Umbilical cord (tissue), 2 donors: ENCODE measurements at places on chromosomes 1 and 21. TPM values are rescaled to one million over a fixed set of nuclear protein-coding genes. Genes with fewer than 3 reads are reported as not detected.
A peak's percentile ranks its signal among the peaks of the same experiment; 100 is the strongest.

- DNase-seq, result no peak
Measured at GRCh38 chr1:82625537-82625936, 824.8 kb downstream of the ADGRL2 start.

- peak; percentile 79 for DNase-seq
Measured at GRCh38 chr1:63731117-63732043, 42.4 kb upstream of the ROR1 start.

DNA sequence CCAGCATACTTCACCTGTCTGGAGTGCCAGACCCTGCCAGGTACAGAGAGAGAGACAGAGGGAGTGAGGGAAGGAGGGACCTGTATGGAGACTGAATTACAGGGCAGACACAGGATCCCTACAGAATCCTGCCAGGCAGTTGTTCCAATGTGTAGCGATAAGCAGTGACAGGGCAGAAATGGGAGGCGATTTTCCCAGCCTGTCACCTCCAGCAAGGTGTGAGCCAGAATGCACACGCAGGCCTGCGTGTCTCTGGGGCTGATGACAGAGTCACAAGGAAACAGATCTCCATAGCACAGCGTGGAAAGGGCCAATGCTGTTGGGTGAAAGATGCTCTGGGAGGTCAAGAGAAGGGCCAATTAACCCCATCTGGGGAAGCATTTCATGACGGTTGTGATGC lies 111.3 kb downstream of the HIVEP3 start:
- DNase-seq, result no peak

DNA sequence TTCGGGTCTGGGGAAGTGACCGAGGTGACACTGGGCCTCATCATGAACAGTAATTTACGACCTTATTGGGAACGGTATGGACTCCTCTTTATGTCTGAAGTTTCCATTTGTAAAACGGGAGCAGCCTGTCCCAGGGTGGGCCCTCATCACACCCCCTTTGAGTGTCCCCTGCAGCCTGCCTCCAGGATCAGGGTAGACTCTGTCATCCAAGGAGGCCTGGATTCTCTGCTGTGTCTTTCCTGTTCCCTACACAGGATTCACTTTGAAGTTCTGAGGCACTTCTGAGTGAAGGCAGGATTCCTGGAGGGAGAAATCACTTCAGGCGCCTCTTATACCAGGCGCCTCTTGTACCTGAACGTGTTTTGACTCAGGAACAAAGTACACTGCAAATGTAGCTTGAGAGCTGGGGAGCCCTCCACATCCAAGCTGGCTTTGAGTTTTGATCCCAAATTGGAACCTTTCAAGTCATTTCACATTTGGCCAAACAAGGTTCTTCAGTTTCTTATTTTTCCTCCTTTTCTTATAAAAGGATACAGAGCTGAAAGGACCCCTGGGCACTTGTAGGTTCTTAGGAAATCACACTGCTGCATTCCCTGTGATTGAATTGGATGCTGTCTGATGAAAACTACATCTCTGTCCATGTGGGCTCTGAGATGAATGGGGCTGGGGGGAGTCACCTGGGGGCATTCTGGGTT lies 106.0 kb downstream of the SUSD4 start:
- DNase-seq, result no peak

DNA sequence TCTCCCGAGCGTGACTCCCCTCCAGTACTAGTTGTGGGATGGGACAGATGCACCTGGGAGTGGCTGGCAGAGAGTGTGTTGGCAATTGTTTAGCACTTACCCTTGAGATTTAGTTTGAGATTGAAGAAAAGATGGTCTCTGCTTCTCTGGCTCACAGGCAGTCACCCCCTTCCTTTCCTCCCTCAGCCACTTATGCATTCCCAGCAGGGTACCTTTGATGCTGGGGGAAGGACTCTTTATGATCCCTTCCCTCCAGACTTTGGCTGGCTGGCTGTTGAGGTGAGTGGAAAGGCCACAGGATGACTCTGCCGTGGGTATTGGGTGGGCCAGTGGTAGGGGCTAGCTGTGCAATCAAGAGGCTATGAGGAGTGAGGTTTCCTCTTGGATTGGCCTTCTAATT lies 236.8 kb downstream of the CAMTA1 start:
- DNase-seq, result no peak

- peak; percentile 96 for DNase-seq
Measured at GRCh38 chr1:223726380-223727001, 14.2 kb downstream of the CAPN2 start.

- no peak for DNase-seq
Measured at GRCh38 chr1:245939756-245940345, 567.2 kb downstream of the SMYD3 start.

GRCh38 chr1:107405236-107405635 lies 264.4 kb downstream of the NTNG1 start:
- no peak for DNase-seq

The LMOD1 gene
- total RNA-seq, result 213 TPM

The GPR37L1 gene
- 0.24 TPM for total RNA-seq

The PTPN14 gene
- total RNA-seq, result 42.4 TPM

The CYP4A11 gene
- total RNA-seq, result 2.2 TPM

GRCh38 chr1:192587386-192588266 lies 12.1 kb downstream of the RGS1 start:
- DNase-seq, result no peak

The EVA1C gene
- total RNA-seq, result 7.5 TPM

The TNFAIP8L2 gene
- 2.2 TPM for total RNA-seq

The LRRC53 gene
- 10.4 TPM for total RNA-seq

GRCh38 chr1:109312978-109313775 lies 6.4 kb upstream of the MYBPHL start:
- no peak for DNase-seq

- DNase-seq, result no peak
Measured at GRCh38 chr1:233172201-233172600, 123.3 kb downstream of the PCNX2 start.

The TNFRSF4 gene
- total RNA-seq, result not detected

DNA sequence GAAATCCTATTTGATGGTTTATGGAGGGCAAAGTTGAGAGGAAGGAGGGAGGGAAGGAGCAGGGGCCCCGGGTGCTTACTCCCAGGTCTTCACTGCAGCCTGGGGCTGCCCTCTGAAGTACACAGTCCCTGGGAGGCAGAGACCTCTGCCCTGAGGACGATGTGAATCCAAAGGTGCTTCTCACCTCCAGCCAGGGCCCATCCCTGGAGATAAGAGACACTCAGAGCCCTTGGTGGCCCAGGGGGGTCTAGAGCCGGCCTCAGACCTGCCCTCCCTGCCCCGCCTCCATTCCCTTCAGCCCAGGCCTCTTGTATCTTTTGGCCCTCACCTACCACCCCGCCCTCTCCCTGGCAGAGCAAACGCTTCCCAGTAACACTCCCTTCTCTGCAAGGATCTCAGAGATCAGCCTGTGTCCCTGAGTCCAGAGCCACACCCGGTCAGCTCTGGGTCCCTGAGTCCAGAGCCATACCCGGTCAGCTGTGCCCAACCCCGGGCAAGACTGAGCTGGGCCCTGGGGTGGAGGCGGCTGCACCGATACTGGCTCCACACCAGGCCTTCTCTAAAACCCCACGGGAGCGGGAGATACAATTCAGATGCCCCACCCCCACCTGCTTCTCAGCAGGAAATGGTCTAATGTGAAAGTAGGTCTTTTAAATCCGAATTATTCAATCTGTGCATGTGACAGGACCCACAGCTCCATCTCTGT lies 3.6 kb upstream of the GNB1 start:
- no peak for DNase-seq

DNA sequence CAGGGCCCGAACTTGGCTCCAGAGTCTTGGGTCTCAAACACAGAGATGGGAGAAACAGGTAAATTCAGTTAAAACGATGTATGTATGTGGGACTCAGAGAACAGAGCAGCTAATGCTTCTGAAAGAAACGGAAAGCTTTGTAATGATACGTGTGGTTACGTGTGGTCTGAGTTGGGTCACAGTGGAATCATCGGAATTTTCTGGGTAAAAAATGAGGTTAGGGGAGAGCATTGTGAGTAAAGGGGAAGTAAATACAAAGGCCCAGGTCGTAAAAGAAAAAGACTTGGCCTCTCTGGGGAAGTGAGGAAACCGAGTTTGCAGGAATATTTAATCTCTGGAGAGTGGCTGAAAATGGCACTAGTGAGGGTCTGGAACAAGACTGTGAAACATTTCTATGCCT lies 8.3 kb downstream of the NHLH2 start:
- no peak for DNase-seq

The EEIG2 gene
- total RNA-seq, result 29.9 TPM

The RER1 gene
- 71.3 TPM for total RNA-seq

DNA sequence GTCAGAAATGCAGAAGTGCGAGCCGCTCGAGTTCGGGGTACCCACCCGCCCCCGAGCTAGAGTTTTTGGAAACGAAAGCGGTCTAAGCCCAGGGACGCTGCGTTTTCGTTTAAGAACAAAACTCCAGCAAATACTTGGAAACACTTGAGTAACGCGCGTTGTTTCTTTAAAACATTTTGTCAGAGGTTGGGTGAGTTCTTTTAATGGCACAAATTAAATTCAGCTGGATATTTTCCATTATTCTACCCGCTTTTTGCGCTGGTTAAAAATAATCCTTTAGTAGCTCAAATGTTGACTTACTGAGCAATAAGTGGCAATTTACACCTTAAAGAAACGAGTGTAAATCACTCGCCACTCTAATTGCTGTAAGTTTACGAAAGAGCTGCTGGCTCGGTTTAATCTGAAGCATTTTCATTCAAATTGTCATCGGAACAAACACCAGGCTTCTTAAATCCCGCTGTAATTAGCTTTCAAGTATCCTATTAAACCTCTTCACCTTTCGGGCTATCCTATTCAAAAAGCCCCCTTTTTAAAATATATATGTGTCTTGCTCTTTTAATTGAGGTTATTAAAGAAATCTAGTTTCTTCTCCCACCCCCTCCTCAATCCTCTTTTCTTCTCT lies 1.5 kb downstream of the LHX8 start:
- DNase-seq, result peak; percentile 38

GRCh38 chr1:208559597-208560329 lies 315.6 kb upstream of the PLXNA2 start:
- DNase-seq, result no peak
